Activated T-cell treated with anti-CD3 and anti-CD28 coated beads, Interleukin-2, amount 50 U/mL, for 24 hours (primary cell): ENCODE measurements at places on chromosomes 16 and 17.

DNA sequence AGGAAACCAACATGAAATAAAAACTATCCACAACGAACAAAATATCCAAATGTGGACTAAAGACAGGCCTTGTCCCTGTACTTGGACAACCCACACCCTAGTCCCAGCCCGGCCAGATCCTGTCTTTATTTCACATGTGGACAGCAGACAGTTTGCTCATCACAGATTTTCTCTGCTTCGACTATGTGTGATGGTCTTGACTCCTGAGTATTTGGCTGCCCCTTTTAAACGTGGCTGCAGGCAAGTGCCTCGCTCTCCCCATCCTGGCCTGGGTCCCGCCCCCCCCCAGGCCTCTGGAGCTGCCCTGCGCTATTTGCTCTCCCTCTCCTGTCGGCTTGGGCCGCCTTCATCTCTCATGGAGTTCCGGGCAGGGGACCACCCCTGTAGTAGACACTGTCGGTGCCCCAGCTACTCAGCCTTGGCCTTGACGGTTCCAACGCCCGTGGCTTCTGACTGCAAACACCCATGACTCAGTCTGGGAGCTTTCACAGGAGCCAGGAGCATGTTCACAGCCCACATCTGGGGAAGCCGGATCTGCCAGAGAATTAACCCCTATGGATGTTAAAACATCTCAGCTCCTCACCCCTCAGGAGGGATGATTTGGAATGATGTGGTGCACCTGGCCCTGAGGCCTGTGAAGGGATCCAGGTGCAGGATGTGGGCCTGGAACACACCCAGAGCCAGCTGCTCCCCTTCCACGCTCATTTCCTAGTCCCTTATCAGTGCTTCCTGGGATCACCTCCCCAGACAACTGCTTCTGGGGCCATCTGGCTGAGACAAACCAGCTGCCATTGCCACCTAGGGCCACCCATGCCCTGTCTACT is 229.7 kb upstream of the RPL38 start:
- no peak for DNase-seq

GRCh38 chr17:19713462-19713861 is 2.9 kb downstream of the SLC47A2 start:
- DNase-seq = no peak

- DNase-seq = no peak
Observed at GRCh38 chr16:12063004-12063395, 86.5 kb downstream of the SNX29 start.

DNA sequence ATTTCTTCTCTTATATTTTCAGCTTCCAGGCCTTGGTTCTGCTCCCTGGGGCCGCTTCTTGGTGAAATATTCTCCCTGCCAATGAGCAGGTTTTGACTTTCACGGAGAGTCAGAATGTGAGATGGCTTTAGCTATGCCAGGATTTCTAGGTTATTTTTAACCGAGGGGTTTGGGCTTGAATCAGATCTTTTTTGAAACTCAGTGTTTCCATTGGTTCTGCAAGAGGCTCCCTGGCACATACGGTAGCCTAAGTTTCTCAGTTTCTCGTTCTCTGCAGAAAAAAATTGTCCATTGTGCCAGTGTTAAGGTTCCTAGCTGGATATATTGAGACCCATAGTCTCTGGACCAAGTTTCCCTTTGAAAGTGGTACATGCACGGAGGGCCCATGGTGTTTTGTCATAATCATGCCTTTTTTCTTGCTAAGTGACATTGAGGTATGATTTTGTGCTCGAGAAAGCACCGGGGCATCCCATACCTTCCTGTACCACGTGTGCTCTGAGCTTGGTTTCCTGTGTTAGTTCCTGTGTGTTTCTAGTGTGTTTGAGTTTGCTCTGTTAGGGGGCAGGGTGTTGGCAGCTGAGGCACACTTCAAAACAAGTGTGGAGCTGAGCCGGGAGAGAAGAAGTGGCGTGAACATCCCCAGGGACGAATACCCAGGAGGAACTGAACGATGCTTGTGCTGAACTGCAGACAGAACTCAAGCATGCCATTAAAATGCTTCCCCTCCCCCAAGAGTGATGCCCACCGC is 127.2 kb downstream of the HS3ST3B1 start:
- DNase-seq = peak; percentile 60

DNA sequence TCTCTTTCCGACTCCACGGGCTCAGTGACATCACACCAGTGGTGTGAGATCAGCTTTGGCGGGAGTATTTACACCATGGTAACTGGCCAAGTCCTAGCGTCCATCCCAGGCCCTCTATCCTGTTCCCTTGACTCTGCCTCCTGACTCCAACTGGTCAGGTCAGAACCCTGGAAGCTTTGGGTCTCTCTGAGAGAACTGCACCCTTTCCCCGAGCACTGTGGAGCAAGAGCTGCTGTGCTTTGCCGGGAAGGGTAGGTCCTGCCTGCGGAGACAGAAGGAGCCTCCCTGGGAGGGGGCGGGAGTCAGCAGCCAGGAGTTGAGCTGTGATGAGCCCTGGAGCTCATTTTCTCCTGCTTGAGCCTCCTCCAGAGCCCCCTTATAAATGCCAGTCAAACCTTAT is 212.1 kb upstream of the TNRC6C start:
- no peak for DNase-seq

DNA sequence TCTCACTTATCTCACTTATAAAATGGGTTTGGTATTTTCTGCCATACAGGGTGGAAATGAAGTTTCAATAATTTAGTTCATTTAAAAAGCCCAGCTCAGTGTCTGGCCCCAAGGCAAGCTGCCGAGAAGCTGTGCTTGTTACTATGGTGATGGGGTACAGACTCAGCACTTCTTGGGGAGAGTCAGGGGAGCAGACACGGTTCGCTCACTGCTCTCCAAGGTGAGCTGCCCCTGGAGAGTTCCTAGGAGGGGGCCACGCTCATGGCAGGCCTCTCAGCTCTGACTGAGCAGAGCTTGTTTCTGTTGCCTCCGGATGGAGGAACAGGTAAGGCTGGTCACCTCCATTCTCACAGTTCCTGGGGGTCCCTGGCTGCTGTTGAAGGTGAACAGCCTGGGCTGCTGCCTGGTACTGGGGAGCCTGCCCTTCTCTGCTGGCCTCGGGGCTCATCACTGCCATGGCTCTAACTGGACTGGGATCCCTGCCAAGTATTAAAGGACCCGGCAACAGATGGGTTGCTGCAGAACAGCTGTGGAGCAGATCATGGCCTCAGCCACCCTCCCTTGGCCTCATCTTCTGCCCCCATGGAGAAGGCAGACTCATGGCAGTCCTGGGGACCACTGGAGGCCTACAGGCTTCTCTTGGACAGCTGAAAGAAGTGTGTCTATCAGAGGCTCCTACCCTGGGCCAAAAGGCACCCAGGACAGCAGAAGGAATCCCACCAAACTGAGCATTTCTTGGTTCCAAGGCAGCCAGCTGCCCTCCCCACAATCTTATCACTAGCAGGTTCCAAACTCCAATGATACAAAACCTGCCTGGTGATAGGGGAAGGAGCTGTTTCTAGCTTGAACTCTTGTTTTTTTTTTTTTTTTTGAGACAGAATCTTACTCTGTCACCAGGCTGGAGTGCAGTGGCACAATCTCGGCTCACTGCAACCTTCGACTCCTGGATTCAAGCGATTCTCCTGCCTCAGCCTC is 25.9 kb upstream of the SPATA32 start:
- no peak for DNase-seq

DNA sequence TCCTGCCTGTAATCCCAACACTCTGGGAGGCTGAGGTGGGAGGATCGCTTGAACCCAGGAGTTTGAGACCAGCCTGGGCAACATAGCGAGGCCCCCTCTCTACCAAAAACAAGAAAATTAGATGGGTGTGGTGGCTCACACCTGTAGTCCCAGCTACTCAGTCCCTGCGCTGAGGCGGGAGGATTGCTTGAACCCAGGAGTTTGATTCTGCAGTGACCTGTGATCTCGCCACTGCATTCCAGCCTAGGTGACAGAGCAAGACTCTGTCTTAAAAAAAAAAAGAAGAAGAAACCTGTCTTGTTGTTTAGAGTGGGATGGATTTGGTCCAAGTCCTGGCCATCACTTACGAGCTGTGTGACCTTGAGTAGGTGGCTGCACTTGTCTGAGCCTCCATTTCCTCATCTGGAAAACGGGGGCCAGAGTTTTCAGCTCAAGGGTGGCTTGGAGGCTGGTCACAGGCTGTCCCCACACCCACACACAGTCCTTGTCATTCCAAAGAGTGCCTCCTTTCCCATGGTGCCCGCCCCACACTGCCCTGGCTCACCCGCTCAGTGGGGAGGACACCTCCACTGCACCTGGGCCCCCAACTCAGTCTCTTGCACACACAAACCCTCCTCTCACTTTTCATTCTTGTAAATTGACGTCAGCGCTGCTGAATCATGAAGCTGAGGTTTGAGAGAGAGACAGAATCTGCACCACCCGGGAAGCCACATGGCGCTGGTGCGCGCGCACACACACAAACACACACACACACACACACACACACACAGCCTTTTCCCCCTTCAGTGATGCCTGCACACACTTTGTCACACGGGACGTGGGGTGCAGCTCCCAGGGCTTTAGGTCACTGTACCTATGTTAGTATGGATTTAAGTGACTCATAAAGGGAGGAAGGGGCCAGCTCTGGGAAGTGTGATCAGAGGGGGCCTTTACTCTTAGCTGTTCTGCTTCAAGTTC is 4.2 kb downstream of the SOCS1 start:
- DNase-seq = peak; percentile 86

- DNase-seq = peak; percentile 59
Observed at GRCh38 chr17:16027708-16028584, 28.3 kb downstream of the TTC19 start.
